Naive B cell (primary cell): ENCODE measurements at places on chromosomes 12 and 14.

GRCh38 chr14:68762953-68763764 lies 29.7 kb downstream of the ZFP36L1 start:
- DNase-seq, result no peak

DNA sequence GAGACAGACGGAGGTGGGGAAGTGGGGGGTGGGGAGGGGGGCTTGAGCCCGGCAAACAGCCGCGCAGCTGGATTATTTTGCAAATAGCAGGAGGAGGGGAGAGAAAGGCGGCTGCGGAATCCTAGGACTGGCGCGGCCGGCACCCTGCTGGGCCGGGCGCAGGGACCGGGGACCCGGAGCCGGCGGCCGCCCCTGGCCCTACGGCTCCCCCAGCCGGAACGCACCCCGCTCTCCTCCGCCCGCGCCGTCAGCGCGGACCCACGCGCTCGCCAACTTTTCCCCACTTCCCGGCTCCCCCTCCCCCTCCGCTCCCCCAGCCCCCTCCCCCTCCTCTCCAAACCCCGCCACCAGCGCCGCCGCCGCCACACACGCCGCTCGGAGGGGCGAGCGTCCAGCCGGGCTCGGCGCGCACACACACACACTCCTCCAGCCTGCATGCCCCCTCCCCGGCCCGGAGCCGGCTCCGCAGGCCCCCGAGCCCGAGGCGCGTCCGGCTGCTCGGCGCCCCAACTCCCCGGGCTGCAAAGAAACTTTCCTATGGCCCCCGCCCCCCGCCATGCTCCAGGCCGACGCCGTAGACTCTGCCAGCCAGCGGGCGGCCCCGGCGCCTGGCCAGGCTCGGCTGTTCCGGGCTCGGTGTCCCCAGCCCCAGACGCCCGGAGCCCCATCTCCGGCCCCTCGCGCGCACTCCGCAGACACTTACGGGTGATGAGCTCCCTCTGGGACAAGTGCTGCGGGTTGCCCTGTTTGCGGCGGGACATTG lies 1.4 kb downstream of the BCL11B start:
- no peak for DNase-seq

- DNase-seq, result no peak
Measured at GRCh38 chr12:69003991-69004390, 71.0 kb upstream of the CPM start.

GRCh38 chr12:56161690-56162351 lies 3.7 kb downstream of the MYL6 start:
- DNase-seq, result no peak

- no peak for DNase-seq
Measured at GRCh38 chr14:74161526-74162158, 76.9 kb downstream of the LIN52 start.

- no peak for DNase-seq
Measured at GRCh38 chr12:68856510-68856909, 48.5 kb downstream of the MDM2 start.

DNA sequence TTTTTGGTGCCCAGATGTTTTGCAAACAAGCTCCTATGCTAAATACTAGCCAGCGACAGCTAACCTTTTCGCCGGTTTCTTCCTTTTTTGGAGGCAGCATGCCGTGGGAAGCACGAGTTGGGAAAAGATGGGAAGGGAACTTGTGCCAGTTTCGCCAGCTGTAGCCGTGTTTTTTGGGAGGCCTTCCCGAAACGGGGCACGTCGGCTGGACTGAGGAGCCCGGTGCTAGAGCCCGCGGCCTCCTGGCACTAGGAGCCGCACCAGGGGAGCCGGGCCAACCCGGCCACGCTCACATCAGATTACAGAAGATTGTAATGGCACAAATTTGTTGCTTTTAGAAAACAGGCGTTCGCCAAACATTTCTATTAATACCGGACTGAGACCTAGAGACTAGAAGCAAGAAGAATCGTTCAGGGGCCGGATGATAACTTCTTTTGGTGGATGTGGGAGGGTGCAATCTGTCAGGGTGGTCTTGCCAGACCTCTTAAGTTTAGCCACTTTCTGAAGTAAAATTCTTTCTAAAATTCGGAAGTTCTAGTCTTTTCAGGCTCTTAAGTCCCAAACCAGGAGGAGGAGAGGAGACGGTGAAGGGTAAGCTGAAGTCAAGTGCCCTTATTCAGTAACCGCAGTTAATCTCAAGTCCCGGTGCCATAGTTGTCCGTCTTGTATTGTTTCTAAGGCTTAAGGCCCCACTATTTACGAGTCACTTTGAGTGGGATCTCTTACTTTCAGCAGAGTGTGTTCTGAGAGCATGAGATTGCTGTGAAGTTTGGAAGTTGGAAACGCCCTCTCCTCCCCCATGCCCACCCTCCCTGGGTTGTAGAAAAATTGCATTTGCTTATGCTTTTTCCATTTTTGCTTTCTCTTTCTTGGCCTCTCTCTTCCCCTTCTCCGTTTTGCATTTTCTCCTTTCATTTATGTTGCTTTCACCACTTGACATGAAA lies 1.3 kb downstream of the RASSF3 start:
- peak; percentile 40 for DNase-seq
